Kidney (tissue), 22 donors: ENCODE measurements at places on chromosomes 5 and 9. TPM values are rescaled to one million over a fixed set of nuclear protein-coding genes. Genes with fewer than 3 reads are reported as not detected.
A peak's percentile ranks its signal among the peaks of the same experiment; 100 is the strongest.

GABRG2 gene
- not detected for polyA plus RNA-seq

KLF4 gene
- polyA plus RNA-seq: 13.5 TPM

PITX1 gene
- not detected for polyA plus RNA-seq

DNA sequence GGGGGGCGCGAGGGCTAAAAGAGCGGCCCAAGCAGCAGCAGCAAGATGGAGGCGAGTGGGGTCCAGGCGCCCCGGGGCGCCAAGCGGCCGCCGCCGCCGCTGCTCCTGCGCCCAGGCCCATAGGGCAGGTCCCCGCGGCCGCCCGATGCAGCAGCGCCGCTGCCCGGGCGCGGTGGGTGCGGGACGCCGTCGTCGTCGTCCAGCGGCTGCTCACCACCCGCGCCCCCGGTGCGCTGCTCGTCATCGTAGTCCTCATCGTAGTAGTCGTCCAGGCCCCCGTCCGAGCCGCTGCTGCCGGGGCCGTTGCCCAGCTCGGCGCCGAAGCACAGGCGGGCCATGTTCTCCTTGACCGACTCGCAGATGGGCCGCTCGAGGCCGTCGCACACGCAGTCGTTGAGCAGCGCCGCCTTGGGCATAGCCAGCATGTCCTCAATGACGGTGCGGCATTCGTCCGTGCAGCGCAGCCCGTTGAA is 1.5 kb downstream of the GAS1 start:
- peak; percentile 79 for DNase-seq

- DNase-seq: no peak
These were observed 183.7 kb upstream of the GNA14 start for GRCh38 chr9:77831781-77832180.

- no peak for DNase-seq
These were observed 16.2 kb upstream of the MEF2C start for GRCh38 chr5:88899096-88899737.

GRCh38 chr5:148973455-148973854 is 89.4 kb downstream of the SH3TC2 start:
- no peak for DNase-seq

GRCh38 chr5:114782177-114782576 is 387.5 kb downstream of the TRIM36 start:
- no peak for DNase-seq

DNA sequence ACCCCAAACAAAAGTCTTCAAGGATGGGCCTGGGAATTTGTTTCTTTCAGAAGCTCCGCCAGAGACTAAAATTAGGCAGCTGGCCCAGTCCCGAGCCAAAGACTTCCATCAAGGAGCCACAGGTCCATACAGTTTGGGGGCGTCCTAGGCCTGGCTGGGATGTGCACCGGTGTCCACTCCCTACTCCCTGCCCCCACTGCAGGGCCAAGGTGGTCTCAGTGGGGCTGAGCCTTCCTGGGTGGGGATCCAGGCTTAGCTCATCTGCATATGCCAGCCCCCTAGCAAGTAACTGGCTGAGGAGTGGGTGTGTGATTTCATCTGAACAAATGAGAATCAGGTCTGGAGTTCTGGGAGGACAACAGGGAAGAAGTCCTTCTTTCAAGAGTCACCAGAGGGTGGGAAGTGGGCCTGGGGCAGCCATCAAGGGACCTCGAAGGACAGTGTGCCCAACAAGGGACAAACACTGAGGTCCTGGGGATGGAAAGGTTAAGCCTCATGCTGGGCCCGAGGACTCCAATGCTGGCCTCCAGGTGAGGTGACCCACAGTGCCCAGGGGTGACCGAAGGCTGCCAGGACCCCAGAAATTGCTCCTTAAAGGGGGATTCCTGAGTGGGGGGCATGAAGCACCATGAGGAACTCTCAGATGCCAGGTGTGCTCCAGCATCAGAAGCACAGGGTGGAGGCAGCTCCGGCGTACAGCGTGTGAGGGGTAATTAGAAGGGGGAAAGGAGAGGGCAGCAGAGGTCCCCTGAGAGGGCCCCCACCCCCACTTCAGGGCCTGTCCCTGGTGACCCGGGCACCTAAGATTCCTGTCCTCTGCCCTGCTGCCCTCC is 91.3 kb downstream of the ZNF354C start:
- DNase-seq: no peak

DNA sequence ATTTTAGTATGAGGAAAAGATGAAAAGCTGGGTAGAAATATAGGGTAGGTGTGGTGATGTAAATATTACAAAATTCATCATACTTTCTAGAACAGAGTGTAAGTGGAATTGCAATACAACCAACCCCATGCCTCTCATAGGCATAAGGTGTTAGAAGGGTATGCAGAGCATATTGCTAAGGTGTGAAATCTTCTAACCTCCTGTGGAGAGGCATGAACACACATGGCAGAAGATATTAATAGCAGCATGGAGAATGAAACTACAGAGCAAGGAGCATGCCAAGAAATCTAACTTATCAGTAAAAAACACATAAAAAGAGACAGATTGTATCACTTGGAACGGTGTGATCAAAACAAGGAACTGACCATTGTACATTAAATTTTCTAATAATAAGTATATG is 441.5 kb downstream of the CDH18 start:
- DNase-seq: no peak

DNA sequence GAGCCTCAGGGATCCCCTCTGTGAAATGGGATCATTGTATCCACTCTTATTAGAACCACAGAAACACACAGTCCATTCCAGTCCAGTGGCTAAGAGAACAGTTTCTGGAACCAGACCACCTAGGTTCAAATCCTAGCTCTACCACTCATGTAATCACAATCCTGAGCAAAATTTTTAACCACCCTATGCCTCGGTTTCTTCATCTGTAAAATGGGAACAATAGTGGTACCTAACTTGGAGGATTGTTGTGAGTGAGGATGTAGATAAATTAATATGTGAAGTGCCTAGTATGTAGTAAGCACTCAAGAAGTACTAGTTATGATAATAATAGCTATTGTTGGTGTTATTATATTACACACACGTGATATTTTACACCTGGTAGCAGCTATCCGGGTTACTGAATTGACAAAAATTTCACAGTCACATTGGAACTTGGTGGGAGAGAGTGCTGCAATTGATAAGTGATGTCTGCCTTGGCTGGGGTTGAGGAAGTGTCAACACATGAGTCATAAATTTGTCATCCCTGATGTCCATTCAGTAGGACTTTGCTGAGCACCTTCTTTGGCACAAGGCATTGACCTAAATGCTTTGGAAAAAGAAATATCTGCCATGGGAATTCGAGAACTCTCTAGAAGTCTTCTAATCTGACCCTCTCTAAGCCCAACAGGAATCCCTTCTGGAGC is 68.4 kb downstream of the COL27A1 start:
- no peak for DNase-seq

GRCh38 chr9:94017939-94018531 is 62.9 kb upstream of the BARX1 start:
- DNase-seq: no peak
